DMS79 treated with DMSO at 0.1 percent for 48 hours (cell line): ENCODE measurements at places on chromosomes 12 and 14.

DNA sequence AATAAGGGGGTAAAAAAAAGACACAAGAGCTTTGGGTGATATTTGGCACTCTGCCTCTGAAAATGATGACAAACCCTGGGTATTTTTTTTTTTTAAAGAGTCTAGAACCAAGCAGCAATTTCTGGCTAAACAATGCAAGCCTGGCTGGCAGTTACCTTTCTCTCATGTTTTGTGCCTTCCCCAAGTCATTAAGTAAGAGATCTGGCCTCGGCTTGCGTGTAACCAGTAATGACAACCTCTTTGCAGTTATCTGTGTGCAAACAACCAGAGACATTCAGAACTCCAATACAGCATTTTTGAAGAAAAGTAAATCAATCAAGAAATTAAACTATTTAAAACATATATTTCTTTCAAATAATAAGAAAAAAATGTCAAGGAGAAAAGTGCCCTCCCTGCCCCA is 167.5 kb downstream of the KCNC2 start:
- no peak for DNase-seq

DNA sequence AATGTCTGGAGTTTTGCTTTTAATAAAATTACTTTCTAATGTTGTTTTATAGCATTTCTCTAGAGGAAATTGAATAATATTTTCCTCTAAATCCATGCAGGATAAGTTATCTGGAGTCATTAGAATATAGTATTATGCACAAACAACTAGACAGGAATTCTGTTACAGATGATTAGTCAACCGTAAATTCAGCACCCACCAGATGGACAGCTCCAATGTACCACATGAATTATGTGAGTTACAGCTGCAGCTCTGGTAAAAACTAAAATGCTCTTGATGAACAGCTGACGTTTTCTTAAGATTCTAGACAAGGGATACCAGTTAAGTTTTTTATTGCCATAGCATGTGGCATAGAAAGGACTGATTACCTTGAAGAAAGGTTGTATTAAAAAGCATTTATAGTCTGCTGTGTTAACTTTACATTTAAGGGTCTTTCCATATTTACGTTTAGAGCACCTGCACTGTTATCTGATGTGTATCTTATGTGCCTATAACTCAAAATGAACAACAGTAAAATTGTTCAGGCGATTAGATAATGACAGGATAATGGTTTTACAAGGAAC is 321.4 kb upstream of the LRFN5 start:
- peak; percentile 19 for DNase-seq

DNA sequence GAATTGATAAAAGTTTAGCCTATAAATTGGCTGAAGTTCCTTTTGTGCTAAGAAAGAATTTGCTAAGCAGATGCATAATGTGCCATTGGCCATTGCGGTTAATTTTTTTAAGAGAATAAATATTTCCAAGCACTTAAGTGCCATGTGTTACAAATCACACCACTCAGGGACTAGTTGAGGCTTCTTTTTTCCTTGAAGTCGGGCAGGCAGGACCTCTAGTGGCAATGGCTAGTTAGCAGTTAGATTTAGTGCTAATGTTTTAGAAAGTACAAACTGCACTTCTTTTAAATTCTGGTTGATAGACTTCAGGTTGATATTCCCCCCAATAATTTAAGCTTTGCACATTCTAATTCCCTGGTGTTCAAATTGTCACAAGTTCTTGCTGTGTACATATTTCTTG is 294.3 kb downstream of the APAF1 start:
- no peak for DNase-seq

- DNase-seq, result no peak
Observed at GRCh38 chr12:22821985-22822384, 197.0 kb downstream of the ETNK1 start.

- no peak for DNase-seq
Observed at GRCh38 chr12:59928416-59928815, 332.6 kb downstream of the SLC16A7 start.

GRCh38 chr12:62599854-62600437 is 133.3 kb downstream of the MON2 start:
- no peak for DNase-seq

GRCh38 chr14:96058576-96059200 is 19.5 kb downstream of the C14orf132 start:
- no peak for DNase-seq

GRCh38 chr14:94128216-94128839 is 1.1 kb downstream of the IFI27L2 start:
- no peak for DNase-seq

GRCh38 chr12:120468821-120469449 is 613 bp downstream of the SRSF9 start:
- no peak for DNase-seq

DNA sequence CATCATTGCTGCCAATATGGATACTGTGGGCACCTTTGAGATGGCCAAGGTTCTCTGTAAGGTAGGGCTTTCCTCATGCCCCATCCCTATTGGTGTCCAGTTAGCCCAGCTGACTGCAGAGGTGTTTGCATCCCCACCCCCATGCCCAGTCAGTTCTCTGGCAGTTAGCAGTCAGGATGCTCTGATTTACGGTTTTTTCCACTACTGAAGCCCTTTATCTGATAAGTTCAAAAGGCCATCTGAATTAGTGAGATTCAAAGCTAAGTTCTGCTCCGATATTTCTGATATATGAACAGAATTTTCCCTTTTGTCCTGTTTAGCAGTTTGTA is 773 bp downstream of the GMPR2 start:
- no peak for DNase-seq

- no peak for DNase-seq
Observed at GRCh38 chr12:108348842-108349241, 9.7 kb upstream of the CMKLR1 start.

DNA sequence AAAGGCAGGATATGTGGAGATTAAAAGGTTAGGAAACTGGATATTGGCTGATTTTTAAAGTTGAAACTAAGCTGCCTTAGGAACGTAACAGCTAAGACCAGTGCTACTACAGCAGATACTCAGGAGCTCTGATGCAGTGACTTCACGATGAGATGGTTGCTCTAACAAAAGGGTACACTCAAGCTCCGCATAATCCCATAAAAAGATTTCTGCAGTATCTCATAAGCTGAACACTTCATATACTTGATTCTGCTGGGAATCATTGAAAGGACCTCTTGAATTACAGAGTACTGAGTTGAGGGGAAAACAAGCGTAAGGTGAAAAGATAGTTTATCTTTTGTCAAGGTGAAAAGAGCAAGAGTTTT is 3.7 kb downstream of the RNF10 start:
- DNase-seq, result peak; percentile 16

GRCh38 chr14:36750244-36750643 is 88.6 kb downstream of the PAX9 start:
- no peak for DNase-seq

- no peak for DNase-seq
Observed at GRCh38 chr14:97177635-97178034, 380.5 kb downstream of the VRK1 start.

- DNase-seq, result peak; percentile 44
Observed at GRCh38 chr12:14554281-14555007, 13.2 kb downstream of the PLBD1 start.

GRCh38 chr14:27056586-27056985 is 458.8 kb upstream of the NOVA1 start:
- DNase-seq, result peak; percentile 71

GRCh38 chr12:54870048-54870447 is 15.7 kb downstream of the MUCL1 start:
- DNase-seq, result no peak

DNA sequence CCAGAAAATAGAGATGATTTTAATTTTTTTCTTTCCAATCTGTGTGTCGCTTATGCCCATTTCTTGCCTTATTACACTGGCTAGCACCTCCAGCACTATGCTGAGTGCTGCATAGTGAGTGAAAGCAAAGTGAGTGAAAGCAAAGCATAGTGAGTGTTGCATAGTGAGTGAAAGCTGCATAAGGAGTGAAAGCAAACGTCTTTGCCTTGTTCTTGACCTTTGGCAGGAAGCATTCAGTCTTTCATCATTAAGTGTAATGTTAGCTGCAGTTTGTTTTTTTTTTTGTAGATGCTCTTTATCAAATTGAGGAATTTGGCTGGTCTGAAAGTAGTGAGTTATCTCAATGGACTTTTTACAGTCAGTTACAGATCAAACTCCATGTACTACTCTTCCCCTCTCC is 6.9 kb upstream of the CORO1C start:
- no peak for DNase-seq

- no peak for DNase-seq
Observed at GRCh38 chr12:54012631-54013409, 4.0 kb downstream of the HOXC8 start.

DNA sequence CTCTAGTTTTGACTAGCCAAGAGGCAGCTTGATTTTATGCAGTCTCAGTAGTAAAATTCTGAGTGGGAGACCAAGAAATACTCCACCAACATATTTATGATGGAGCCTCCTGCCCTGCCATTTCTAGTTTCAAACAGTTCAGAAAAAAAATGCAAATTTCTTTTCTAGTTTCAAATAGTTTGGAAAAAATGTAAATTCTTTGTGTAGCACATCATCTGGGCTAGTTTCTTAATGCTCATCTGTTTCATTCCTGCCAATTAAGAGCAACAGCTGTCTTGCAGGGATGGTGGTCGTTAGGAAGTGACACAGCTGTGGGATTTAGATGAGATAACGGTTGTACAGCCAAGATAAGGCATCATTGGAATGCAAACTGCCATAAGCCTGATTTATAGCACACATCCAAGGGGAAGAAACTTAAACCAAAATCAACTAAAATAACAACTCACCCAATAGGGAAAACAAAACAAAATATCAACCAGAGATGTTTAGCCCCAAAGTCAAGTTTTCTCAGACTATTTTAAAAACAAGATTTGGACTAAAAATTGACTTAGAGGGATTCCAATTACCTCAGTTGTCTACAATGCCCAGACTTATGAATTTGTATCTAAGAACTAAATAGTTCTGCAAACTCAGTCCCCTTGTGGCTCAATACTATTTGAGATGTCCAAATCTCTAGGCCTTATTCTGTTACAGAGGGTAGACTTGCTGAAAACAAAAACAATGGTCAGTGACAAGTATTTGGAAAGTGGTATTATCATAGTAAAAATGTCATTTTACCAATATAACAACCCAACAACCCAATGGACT is 291.3 kb upstream of the ATP2B1 start:
- no peak for DNase-seq

DNA sequence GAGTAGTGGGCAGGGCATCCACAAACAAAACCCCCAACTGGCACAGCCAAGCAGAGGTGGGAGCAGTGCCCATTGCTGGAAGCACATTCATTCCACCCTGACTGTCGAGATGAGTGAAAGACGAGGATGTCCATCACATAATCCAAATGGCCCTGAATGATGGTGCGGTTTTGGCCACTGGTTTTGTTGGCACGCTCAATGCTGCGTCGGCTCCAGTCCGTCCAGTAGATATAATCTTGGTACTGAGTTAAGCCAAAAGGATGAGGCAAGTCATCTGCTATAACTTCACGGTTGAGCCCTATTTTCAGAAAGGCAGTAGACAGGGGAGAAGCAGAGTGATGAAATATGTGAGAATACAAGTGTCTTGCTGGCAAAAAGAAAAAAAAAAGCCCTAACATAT is 88.1 kb downstream of the BCL2L14 start:
- DNase-seq, result no peak

DNA sequence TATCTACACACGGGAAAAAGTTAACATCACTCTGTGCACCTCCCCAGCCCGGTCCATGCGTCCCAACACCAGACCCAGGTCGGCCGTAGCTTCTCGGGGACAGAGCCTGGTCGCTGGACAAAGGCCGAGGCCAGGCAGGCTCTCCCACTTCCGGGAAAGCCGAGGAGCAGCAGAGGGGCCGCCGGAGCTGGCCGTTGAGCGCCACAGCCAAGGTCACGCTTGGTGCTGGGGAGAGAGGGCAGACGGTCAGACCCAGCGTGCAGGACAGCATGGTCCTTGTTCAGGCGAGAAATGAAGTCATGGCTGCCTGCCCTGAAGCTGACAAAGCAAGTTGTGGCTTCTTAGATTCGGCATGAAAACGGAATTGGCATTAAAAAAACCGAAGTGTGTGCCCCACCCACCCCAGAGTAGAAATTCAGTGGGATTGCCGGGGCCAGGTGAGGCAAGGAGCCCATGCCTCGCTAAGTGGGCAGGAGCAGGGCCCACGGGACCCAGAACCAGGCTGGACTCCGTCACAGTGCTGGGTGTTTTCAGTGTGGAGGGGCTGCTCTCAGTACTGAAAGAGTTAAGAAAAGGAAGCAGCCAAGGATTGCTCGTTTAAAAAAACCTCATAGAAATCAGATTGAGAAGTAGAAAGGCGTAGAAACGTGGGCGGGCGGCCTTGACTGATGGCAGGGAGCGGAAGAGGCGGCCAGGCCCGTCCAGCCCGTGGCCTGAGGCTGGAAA is 4.3 kb downstream of the ARL6IP4 start:
- DNase-seq, result no peak

DNA sequence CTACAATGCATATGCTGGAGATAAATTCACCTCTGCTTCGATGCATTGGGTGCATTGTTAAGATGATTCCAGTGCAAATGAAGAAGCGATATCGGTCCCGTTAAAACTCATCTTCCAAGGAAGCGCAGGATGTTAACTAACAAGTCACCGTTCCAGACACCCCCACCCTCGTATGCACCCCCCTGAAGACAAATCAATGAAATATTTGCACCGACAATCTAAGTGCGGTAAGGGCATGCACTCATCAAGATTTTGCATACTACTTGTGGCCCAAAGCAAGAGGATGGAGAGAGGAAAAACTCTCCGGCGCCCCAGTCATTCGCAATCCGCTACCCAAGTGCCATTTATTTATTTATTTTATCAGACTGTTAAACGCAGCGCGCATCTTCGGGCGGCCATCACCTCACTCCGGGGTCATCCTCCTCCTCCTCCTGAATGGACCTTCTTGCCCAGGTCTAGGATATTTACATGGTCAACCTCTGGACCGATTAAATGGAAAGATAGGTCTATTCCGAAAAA is 1.2 kb downstream of the NOVA1 start:
- DNase-seq, result peak; percentile 85

- DNase-seq, result no peak
Observed at GRCh38 chr12:1656902-1657301, 27.9 kb downstream of the WNT5B start.

GRCh38 chr12:131711551-131712205 is 788 bp downstream of the SFSWAP start:
- no peak for DNase-seq

GRCh38 chr12:60072911-60073310 is 477.1 kb downstream of the SLC16A7 start:
- DNase-seq, result no peak

DNA sequence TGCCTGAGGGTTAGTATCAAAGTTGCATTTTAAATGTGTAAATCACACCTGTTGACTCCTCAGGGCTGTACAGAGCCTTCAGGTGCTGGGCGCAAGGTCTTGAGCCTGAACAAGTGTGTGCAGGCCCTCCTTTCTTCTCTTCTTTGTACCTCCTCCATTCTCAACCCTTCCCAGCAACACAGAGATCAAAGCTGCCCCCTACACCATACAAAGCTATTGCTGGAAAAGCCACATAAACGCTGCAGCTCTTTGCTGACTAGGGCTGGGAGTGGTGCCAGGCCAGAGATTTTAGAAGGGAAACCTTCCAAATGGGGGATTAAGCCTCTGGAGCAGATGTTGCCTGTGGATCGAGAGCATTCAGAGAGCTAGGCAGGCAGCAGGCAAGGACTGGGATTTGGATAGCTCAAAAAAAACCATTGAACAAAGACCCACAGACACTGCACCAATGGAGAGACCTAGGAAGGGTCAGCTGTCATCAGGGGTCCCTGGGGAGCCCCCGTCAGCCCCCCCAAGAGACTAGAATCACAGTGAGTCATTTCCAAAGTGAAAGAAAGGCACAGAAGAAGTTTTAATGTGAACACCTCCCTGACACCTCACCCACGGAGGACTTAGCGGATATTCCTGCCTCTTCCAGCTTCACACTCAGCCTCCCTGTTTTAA is 18.2 kb upstream of the SUSD6 start:
- DNase-seq, result peak; percentile 87
